COLO829 (cell line): ENCODE measurements at places on chromosomes 2 and 18.

DNA sequence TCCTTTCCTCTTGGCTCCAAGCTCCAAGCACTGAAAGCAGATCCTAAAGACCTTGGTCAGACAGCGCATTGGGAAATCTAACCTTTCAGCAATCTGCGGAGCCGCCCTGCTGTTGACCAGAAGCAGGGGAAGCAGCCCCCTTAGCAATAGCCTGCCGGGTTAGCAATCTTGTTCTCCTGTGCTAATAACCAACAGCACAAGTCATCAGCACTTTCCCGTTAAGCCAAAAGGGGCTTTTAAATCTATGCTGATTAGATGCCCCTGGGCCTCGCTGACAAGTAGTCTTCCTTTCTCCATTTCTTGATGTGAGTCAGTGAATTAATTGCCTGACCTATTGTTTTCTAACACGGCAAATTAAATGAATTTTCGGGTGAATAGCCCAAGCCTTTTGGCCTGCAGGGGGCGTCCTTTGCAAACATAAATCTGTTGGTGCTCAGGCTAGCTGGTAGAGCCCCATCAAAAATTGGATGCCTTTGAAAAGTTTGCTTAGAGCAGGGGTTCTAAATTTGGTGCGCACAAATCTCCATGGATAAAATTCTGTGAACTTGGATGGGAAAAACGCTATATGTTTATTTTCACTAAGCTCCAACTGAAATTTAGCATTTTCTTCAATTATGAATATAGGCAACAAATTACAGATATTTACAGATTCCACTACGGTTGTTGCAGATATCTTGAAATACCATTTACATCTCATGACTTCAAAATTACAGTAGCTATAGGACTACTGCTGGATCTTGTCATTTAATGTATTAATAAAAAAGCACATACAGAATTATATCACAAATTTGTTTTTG lies 24.6 kb downstream of the MAIP1 start:
- peak; percentile 65 for DNase-seq

DNA sequence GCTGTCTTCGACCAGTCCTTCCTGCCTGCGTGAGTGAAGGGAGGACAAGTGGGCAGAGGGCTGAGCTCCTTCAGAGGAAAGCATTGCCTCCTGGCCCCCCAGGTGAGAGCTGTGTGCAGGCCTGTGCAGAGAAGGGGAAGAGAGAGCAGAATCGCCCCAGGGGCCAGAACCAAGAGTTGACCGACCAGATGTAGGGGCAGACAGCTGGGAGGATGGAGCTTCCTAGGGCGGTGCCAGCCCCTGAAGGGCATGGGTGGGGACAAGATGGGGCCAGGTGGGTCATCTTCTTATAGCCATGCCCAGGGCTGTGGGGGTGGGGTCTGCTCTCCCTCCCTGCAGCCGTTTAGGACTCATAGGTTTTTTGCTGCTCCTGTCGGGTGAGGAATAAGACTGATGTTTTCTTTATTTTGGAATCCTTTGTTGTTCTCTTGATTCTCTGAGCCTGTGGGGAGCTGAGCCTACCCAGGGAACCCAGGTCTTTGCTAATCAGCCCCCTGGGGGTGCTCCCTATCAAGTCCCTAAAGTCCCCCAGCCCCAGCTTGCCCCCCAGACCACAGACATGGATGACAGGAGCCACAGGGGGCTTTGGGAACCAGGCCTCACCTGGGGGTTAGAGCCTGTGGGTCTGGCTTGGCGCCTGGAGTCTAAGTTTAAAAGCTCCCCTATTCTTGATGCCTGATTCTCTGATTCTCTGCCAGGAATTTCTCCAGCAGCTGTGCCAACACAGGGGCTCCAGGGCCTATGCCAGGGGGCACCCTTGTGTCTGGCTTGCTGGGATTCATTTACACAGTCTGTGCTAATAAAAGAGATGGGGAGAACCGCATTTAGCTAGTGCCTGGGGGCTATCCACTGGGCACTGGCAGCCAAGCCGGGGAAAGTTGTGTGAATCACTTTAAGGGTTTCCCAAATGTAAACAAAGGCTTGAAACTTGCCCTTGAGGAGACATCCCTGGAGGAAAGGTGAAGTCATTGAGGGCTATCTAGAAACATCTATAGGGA lies 9.3 kb upstream of the EFHD1 start:
- DNase-seq: no peak

- no peak for DNase-seq
Measured at GRCh38 chr2:221423210-221423804, 148.8 kb downstream of the EPHA4 start.

- DNase-seq: no peak
Measured at GRCh38 chr2:239607517-239608191, 206.8 kb upstream of the HDAC4 start.

GRCh38 chr2:148237911-148238310 lies 217.0 kb downstream of the MBD5 start:
- no peak for DNase-seq
